Esophagus squamous epithelium (tissue), 5 donors: ENCODE measurements at places on chromosomes 12 and 14.

DNA sequence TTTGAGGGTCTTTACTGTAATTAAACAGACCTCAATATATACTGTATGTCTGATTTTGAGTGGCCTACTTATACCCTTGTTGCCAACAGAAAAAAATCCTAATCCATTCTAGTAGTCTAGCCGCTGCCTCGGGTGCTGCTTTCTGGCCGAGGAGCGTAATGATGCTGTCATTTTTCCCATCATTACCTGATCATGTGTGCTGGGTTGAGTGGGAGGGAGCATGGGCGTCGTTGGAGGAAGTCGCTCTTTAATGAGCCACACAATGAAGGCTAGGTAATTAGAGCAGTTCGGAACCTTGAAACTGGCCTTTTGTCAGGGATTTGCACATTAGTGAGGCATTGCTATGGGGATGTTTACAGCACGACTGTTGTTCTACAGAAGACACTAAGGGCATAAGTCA is 76.1 kb upstream of the RFX4 start:
- DNase-seq = no peak

DNA sequence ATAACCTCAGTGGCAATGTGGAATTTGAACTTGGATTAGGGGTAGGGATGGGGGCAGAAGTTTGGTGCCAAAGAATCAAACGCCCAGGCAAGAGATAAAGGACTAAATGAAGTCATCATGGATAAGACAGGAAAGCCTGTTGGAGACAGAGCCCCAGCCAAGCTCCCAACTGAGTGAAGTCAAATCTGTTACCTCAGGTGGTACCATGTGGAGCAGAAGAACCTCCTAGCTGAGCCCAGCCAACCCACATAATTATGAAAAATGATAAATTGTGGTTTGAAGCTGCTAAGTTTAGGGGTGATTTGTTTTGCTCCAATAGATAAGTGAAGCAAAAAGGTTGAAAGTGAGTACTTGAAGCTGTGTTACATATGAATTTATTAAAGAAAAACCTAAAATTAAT is 66.1 kb downstream of the SMOC1 start:
- no peak for DNase-seq

DNA sequence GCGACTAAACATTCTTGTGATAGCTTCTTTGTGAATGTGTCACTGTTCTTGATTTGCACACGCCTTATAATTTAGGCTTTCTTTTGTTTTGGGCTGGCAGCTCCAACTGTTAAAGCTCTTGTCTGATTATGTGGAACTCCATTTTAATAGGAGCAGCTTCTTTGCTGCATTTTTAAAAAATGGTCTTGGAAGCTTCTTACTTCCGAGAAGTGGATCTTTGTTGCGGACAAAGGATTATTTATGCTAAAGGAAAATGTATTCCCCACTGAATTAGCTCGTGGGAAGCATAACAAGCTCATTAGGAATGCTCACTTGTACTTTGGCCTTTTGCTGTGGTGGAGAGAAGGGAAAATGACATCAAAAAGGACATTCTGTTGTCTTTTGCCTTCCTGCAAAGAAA is 20.0 kb downstream of the GAS2L3 start:
- DNase-seq = no peak

GRCh38 chr14:66341239-66341638 is 144.9 kb upstream of the CCDC196 start:
- no peak for DNase-seq
